ENCODE measurements at places on chromosomes 5 and 9. TPM values are rescaled to one million over a fixed set of nuclear protein-coding genes. Genes with fewer than 3 reads are reported as not detected.

GRCh38 chr9:84615544-84615943 is 54.0 kb upstream of the NTRK2 start:
- no peak for DNase-seq

- DNase-seq: peak; percentile 55
These were observed 694 bp upstream of the PHPT1 start for GRCh38 chr9:136848393-136849037.

DNA sequence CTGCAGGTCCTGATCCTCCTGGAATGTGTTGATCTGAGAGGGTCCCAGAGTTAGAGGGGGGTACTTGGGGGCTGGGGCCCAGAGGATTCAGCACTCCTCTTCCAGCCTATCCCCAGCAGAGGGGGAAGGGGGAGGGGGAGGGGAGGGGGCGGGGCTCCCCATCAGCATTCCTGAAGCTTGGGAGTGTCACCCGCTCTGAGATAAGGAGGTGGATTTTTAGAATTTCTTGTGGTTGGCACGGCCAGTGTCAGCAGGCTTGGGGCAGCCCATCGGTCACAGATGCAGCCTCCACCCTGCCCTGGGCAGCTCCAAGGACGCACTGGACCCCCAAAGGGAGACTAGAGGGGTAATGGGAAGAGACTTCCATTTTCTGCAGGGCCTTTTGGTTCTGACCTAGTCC is 5.3 kb downstream of the FGF18 start:
- no peak for DNase-seq

Gene GARIN3
- not detected for total RNA-seq
